ENCODE measurements at places on chromosomes 16 and 17.
A peak's percentile ranks its signal among the peaks of the same experiment; 100 is the strongest.

- DNase-seq = no peak
Measured at GRCh38 chr16:86522634-86523033, 12.3 kb downstream of the FOXF1 start.

DNA sequence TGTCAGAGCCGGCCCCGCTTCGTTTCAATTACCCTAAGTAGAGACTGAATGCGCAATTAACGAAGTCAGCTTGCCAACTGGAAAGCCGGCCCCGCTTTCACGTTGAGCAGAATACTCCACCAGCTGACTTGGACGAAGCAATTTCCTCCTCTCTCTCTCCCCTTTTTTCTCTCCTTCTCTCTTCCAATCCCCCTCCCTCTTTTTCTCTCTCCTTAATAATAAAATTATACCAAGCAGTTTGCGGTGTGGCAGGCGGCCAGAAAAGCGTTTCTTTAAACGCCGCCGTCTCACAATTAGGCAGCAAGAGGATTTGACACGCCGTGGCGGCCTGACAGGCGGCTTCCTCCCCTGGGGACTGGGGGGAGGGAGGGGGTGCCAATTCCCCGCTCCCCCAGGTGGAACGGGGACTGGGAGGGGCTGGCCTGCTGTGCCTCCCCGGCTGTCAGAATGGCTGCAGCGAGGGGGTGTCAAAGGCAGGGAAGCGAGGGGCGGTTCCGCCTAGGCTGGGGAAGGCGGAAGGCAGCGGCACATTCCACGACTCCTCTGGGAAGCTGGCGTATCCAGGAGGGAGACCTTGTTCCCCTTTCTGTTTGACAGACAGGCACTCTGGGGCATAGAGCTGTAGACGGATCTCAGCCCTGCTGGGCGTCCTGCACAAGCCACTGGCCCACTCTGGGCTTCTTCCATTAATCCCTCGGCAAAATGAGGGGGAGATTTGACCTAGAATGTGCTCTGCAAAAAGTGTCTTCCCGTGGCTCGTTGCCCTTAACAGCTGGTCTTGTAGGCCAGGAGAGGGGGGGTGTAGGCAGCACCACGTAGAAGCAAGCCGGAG is 52.7 kb downstream of the SREBF1 start:
- no peak for DNase-seq

DNA sequence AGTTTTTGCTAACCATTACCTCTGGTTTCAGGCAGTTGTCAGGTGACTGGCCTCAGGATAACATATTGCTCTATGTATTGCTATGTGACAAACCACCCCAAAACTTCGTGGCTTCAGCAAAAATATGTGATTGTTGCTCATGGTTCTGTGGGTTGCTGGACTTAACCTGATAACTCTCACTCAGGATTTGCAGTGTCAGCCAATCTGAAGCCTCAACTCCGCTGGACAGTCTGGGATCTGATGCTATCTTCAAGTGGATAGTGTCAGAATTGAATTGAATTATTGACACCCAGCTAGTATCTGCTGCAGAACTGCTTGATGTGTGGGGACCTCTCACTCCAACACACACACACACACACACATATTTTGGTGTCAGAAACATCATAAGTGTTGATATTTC is 34.7 kb upstream of the GUCY2D start:
- no peak for DNase-seq

DNA sequence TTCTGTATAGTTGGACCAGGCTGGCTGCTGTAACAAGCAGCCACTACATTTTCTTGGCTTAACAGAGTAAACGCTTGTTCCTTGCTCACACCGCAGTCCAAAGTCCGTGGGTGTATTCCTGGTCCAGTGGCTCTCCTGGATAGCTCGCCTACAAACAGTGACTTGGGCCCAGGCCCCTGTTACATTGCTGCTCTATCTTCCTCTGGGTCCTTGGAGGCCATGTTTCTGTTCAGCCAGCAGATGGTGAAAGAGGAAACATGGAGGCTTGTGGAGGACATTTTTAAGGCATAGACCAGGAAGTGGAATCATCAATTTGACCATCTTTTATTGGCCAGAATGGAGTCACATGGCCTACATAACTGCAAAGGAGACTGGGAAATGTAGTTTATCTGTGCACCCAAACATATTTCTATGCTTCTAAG is 55.1 kb downstream of the ATP2C2 start:
- DNase-seq = peak; percentile 46

DNA sequence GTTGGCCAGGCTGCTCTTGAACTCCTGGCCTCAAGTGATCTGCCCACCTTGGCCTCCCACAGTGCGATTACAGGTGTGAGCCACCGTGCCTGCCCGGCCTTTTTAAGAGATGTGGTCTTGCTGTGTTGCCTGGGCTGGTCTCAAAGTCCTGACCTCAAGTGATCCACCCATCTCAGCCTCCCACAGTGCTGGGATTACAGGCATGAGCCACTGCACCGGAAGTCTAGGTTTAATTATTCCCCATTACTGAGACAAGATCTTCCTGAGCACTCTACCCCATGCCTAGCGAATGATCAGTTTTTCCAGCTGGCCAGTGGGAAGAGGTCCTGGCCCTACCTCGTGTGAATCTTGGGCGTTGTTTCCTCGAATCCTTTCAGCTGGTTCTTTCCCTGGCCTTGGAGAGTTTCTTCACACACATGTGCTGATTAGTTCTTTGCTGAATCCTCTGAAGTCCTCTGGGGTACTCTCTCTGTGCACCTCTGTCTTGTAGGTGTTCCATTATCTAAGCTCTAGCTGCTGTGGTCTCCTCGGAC is 18.9 kb downstream of the C16orf54 start:
- no peak for DNase-seq

- peak; percentile 29 for DNase-seq
Measured at GRCh38 chr17:29252101-29252791, 5.6 kb downstream of the CRYBA1 start.

DNA sequence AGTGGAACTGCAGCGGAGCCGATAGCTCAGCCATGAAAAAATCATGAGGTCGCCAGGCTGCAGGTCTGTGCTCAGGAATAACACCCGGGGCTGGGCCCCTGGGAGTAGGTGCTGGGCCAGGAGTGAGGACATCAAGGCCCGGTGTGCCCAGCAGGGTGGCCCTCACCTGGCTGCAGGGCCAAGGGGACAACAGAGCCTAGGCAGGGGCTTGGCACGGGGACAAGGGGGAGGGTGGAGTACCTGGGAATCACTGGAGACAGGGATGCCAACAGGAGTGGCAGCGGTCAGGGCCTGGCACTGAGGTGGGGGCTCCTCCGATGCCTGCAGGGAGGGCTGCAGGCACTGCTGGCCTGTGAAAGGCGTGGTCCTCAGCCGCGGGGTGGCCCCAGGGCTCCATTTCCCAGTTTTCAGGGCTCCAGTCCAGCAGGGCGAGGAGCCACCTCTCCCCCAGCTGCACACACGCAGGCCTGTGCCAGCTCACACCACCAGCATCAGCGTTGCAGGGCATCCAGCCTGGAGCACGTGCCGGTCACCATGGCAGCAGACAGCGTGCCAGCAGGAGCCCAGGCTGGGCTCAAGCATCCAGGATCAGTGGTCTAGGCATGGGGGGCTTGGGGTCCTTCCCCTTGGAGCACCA is 4.7 kb upstream of the FSCN2 start:
- DNase-seq = peak; percentile 28

DNA sequence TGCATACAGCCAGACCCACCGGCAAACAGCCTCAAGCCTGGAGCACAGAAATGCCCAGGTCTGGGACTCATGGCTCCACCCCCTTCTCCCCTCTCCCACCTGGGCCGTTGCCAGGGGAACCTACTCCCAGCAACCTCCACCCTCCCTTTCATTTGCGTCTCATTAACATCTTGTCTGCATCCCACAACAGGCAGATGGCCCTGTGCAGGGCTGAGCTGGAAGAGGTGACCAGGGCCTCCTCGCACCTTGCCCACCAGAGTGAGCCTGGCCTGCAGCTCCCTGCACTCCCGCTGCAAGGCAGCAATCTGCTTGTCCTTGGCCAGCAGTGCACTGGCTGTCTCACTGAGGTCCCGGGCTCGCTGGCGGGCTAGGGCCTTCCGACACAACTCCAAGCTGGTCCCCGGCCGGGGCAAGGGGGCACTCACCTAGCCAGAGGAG is 3.3 kb downstream of the TSPOAP1 start:
- DNase-seq = no peak

DNA sequence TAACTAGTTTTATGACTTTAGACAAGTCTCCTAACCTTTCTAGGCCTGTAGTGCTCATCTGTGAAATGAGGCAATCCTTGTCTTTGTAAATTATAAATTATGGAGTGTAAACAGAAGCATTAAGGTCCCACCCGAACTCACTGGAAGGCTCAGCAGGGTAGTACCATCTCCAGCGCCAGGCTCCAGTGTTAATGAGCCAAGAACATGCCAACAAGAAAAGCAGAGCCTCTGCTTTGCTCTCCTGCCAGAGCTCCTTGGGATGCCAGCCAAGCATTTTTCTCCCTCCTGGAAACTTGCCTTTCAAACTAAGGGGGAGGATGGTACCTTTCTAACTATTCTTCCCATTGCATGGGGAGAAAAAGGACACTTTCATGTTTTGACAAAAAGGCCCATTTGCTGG is 14.9 kb downstream of the LIMD2 start:
- DNase-seq = no peak

GRCh38 chr17:78925234-78925633 is at the start of gene TIMP2:
Gene TIMP2, minus strand, starts transcription at chr17:78925387. Its CDS starts 299 bp downstream, at chr17:78925088.
- DNase-seq = peak; percentile 73

DNA sequence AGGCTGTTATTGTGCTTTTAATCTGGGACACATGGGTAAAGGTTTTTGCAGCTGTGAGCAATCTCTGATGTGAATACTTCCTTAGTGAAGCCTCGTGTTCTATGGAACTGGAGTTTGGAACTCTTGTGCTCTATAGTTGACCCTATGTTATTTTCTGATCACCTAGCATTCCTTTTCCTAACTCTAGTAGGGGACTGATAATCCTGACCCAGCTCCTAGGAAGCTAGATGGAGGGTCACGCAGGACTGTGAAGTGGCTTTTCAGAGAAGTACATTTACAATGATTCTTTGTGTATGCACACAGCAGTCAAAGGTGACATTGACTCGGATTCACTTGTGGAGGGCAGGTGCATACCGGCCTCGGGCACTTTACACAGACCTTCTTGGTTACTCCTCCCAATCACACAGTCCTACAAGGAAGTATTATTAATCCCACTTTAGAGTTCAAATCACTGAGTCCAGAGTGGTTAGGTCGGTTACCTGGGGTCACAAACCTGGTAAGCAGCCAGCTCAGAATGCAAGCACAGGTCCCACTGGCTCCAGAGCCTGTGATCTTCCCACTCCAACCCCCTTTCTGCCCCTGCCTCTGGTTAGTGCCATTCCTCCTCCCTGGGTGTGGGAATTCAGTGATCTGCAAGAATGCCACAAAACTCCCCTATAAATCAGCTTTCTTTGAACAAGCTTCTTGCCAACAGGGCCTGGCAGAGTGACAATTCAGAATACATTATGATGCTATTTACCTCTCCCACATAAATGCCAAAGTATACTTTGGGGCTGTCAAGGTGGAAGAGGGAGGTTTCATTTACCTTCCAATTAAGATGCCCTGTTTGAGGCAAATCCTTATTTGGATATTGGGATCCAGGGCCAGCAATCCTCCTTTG is 7.1 kb downstream of the CHD9NB start:
- DNase-seq = no peak

DNA sequence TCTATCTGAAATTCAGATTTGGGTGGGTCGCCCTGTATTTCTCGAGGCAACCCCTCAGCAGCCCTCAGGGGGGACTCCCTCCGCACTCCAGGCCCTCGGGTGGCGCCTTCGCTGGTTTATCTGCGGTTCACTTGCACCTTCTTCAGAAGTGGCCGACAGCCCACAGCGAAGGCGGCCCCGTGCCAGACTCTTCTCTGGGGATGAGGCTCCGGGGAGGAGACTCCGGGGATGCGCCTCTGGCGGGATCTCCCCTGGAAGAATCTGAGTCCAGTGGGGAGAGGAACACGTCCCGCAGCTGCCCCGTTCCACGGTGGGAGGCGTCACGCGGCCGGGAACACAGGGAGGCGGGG is 63.9 kb upstream of the DNAJA2 start:
- DNase-seq = no peak

DNA sequence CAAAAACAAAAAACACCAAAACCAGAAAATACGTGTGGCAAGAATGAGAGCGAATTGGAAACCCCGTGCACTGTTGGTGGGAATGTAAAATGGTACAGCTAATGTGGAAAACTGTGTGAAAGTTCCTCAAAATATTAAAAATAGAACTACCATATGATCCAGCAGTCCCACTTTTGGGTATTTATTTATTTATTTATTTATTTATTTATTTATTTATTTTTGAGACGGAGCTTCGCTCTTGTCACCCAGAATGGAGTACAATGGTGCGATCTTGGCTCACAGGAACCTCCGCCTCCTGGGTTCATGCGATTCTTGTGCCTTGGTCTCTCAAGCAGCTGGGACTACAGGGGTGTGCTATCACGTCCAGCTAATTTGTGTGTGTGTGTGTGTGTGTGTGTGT is 29.5 kb upstream of the MAPK3 start:
- no peak for DNase-seq

DNA sequence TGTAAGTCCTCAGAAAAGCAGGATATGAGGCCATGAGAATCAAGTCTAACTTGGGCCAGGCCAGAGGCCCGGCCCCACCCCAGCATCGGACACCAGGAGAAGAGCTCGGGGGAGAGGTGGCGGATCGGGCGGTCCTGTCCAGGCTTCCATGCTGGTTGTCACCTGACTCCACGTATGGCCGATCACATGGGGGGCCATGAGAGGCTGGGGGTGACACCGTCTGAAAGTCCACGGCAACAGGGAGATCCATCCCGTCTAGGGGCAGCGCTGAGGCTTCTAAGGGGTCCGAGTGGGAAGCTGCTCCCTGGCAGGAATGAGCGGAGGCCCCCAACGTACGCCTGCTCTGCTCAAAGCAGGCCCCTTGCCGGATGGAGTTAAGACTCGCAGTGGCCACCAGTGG is 25.8 kb downstream of the ENGASE start:
- DNase-seq = no peak

- no peak for DNase-seq
Measured at GRCh38 chr16:79334127-79334526, 266.4 kb downstream of the MAF start.

- DNase-seq = no peak
Measured at GRCh38 chr16:89123831-89124100, 30.1 kb downstream of the ACSF3 start.

DNA sequence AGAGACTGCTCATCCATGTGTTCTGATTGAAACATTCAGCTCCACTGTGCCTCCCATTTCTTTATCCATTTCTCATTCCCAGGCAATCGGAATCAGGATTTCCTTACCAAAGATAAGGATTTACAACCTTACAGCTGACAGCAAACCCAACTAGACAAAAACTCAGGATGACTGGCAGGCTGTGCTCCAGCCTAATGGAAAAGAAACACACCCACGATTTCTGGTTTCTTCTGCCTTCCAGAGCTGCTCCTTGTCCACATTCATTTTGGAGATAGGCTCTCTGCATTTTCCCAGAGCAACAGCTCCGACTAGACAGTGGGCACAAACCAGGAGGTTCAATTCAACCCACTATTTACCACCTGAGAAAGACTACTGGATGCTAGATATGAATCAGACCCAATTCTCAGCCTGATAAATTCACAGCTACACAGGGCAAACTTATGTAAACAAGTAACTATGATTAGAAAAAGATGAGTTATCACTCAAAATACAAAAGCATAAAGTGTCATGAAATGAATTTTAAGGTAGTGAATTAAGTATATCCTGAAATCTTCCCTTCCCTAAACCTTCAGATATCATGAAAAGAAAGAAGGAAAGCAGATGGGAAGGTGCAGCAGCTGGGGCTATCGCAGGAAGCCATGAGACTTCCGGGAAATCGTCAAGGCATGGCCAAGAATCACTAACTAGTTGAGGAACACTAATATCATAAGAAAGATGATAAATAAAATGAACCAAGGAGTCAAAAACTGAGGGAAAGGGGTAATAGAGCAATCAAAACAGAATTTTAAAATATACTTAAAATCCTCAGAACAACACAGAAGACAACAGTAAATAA is 44.8 kb upstream of the CLEC18B start:
- DNase-seq = no peak

GRCh38 chr16:69329369-69330285 is 761 bp downstream of the PDF start:
- DNase-seq = no peak
